ENCODE measurements at places on chromosomes 11 and 22. TPM values are rescaled to one million over a fixed set of nuclear protein-coding genes. Genes with fewer than 3 reads are reported as not detected.

DNA sequence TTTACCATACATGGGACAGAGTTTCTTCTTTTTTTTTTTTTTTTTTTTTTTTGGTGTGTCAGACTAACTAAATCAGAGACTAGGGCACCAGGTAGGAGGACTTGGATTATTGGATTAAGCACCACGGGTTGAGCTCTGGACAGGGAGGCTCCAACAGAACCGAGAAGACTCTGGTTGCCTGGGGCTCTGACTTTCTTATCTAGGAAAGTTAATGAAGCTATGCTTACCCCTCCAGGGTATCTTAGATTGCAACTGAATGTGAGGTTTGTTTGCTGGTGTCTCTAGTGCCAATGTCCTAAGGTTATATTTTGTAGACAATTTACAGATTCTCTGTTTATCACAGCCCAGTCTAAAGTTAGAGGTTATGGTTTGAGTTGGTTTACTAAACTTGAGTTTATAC lies 18.1 kb downstream of the ETS1 start:
- no peaks in the 10 kb centered on the region for H3K27me3 ChIP-seq
- H3K36me3 ChIP-seq = no peaks in the 10 kb centered on the region
- DNase-seq = no peak
- no peak overlapping the region for H3K27ac ChIP-seq
- H3K4me1 ChIP-seq = no peaks in the 10 kb centered on the region
- no peak overlapping the region for H3K4me3 ChIP-seq

DNA sequence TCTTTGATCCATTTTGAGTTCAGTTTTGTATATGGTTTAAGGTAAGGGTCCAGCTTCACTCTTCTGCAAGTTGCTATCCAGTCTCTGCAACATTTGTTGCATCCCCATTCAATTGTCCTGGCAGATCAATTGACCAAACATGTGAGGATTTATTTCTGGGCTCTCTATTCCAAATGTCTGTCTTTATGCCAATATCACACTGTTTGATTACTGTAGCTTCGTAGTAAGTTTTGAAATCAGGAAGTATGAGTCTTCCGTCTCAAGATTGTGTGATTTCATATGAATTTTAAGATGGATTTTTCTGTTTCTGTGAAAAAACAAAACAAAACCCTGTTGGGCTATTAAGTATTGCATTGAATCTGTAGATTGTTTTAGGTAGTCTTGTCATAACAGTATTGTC lies 17.0 kb downstream of the APLP2 start:
- H3K27ac ChIP-seq = no peak overlapping the region
- H3K4me1 ChIP-seq = peaks cover 27% of the 10 kb centered on the region
- H3K27me3 ChIP-seq = no peaks in the 10 kb centered on the region
- no peak overlapping the region for H3K4me3 ChIP-seq
- no peaks in the 10 kb centered on the region for H3K36me3 ChIP-seq

DNA sequence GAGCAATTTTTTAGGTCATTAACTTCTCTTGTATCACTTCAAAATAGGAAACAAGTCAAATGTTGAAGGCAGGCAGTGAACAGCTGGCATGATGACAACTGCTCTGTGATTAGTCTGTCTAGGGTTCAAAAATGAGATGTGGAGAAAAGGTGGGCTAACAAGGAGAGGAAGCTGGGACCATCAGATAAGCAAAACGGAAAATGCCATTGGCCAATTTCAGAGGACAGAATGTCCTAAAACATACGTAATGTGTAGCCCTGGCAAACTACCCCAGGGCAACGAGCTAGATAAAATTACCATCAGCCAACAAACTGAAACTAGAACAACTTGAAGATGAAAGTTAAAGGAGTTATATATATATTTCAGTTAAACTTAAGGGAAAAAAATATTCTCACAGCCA lies 93.2 kb downstream of the RELT start:
- H3K27ac ChIP-seq = peak overlapping the region; percentile 10
- H3K4me3 ChIP-seq = no peak overlapping the region
- H3K4me1 ChIP-seq = no peaks in the 10 kb centered on the region
- no peak for DNase-seq

Gene TRIM66
- 12.8 TPM for total RNA-seq

- H3K27ac ChIP-seq = peak overlapping the region; percentile 70
- no peaks in the 10 kb centered on the region for H3K36me3 ChIP-seq
- peaks cover 48% of the 10 kb centered on the region for H3K4me1 ChIP-seq
- H3K27me3 ChIP-seq = no peaks in the 10 kb centered on the region
- no peak overlapping the region for H3K4me3 ChIP-seq
These were observed 130.0 kb downstream of the PARVA start for GRCh38 chr11:12507391-12507790.

- no peak overlapping the region for H3K27ac ChIP-seq
- H3K4me1 ChIP-seq = no peaks in the 10 kb centered on the region
- DNase-seq = no peak
- H3K27me3 ChIP-seq = no peaks in the 10 kb centered on the region
- H3K36me3 ChIP-seq = no peaks in the 10 kb centered on the region
These were observed 22.5 kb downstream of the TP53I11 start for GRCh38 chr11:44928144-44928543.

DNA sequence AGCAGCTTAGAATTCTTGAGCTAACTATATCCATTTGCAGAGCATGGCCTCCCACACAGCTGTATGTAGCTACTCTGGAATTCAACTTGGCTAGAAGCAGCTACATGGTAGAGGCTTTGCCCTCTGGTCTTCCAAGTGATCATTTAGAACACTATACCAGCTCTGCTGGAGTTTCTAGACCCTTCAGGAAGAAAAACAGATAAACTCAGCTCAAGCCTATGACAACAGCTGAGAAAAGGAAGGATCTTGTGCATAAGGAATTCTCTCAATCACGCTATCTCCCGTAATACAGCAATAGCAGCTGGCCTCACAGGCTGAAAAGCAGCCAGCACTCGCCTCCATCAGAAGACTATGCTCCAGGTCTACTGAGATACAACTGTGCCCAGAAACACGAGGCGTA lies 50.6 kb upstream of the APOA1 start:
- H3K27ac ChIP-seq = no peak overlapping the region
- H3K4me1 ChIP-seq = peaks cover 5% of the 10 kb centered on the region
- DNase-seq = no peak
- no peaks in the 10 kb centered on the region for H3K36me3 ChIP-seq
- H3K27me3 ChIP-seq = no peaks in the 10 kb centered on the region

DNA sequence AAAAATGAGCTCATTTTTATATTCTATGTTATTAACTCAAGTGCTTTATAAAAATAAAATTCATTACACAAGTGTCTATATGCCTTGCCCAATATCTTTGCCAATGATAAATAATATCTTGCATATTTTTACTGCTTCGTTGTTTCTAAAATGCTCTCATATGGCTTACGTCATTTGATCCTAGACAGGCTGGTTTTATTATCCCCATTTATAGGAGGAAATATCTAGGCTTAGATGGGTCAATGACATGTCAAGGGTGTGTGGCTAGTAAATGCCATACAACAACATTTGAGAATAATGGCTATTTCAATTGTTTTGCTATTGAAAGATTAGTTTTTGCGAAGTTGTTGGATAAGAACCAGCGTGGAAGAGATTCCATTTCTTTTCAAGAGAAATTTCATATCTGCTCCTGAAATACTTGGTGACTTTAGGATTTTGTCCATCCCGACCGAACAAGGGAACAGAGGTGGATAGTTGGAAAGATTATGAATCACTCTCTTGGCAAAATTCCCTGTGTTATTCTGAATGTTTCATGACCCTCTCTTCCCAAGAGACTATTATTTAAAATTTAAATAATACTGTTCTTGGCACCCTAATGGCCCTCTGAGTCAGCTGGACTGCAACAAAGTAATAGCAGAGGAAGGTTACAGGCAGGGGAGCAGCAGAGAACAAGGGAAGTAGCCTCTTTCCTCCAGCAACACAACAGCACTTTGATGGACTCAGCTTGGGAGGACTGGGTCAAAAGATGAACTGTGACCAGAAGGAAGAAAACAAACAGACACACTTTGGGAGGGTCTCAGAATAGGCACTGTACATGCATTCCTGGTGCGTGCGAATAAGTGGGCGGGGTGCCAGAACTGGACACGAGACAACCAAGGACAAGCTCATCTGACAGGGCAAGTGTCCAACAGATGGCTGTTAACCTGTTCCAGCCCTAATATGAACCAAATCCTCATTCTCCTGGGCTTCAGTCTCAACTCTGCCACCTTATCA lies 94.5 kb downstream of the ME3 start:
- DNase-seq = peak; percentile 93
- H3K27ac ChIP-seq = peak overlapping the region; percentile 16
- H3K36me3 ChIP-seq = no peaks in the 10 kb centered on the region

- H3K27ac ChIP-seq = no peak overlapping the region
- no peak overlapping the region for H3K4me3 ChIP-seq
- DNase-seq = no peak
- H3K36me3 ChIP-seq = no peaks in the 10 kb centered on the region
- no peaks in the 10 kb centered on the region for H3K27me3 ChIP-seq
These were observed 59.5 kb downstream of the FAM168A start for GRCh38 chr11:73538381-73538872.

DNA sequence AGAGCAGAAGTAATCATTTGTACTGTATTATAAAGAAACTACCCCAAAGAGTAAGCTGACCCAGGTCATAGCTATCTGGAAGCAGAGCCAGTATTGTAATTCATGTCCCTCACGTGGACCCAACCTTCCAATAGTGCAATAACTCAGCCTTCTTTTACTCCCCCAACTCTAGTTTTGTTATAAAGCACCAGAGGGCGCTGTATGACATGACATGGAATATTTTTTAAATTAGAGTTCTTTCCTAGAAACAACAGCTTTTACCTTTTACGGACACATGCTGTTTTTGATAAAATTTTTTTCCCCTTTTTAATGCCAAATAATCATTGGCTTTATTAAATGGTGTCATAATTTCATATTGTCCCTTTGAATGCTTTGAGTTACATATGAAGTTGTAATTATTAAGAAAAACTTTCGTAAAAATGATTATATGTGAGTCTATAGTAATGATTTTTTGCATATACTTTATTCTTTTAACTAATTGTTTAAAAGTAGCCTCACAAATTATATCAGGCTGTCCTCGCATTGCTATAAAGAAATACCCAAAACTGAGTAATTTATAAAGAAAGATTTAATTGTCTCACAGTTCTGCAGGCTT lies 76.9 kb downstream of the DKK3 start:
- no peaks in the 10 kb centered on the region for H3K4me1 ChIP-seq
- no peak for DNase-seq
- peak overlapping the region; percentile 9 for H3K27ac ChIP-seq
- H3K36me3 ChIP-seq = peaks cover 52% of the 10 kb centered on the region
- no peak overlapping the region for H3K4me3 ChIP-seq

DNA sequence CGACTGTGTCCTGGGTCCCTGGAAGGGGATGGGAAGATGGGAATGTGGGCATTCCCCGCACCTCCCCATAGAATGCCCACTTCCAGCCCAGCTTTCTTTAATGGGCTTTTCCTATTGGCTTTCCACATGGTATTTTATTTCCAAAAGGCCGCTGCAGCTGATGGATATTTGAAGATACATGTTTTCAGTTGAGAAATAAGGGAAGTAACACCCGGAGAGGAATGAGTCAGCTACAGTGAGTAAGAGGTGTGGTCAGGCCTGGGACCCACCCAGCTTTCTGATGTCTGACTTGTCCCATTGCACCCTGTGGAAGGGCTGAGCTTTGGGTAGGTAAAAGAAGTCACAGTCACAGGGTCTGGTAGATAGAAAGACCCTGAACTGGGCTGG lies 476.9 kb downstream of the MIAT start:
- no peaks in the 10 kb centered on the region for H3K36me3 ChIP-seq
- no peak for DNase-seq
- H3K27ac ChIP-seq = peak overlapping the region; percentile 30
- no peak overlapping the region for H3K4me3 ChIP-seq
- no peaks in the 10 kb centered on the region for H3K27me3 ChIP-seq

DNA sequence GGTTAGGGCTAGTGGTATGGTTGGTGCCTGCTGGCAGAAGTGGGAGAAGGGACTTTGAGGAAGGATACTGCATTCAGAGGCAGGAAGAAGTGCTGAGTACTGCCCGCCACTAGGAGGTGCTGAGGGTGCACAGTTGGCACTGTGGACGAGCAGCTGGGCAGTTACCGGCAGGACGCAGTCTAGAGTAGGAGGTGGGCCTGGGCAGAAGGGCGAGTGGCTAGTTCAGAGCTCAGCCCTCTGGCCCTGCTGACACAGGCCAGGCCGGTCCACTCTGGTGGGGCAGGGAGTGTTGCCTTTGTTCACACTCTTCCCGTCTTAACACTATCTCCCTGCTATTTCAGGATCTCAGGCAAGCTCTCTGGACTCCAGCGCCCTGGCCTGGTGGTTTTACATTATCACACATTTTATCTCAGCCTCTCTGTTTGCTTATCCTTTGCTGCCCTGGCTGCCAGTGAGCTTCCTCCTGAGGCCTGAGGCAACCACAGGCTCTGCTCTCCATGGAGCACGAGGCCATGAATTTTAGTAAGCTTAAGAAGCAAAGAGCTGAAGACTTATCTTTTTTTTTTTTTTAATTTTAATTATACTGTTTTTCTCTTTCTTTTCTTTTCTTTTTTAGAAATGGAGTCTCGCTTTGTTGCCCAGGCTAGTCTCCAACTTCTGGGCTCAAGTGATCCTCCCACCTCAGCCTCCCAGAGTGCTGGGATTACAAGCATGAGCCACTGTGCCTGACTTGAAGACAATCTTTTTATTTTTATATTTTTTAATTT lies 26.9 kb downstream of the SNAP29 start:
- no peaks in the 10 kb centered on the region for H3K27me3 ChIP-seq
- no peak for DNase-seq
- no peak overlapping the region for H3K27ac ChIP-seq
- peaks cover 64% of the 10 kb centered on the region for H3K36me3 ChIP-seq

DNA sequence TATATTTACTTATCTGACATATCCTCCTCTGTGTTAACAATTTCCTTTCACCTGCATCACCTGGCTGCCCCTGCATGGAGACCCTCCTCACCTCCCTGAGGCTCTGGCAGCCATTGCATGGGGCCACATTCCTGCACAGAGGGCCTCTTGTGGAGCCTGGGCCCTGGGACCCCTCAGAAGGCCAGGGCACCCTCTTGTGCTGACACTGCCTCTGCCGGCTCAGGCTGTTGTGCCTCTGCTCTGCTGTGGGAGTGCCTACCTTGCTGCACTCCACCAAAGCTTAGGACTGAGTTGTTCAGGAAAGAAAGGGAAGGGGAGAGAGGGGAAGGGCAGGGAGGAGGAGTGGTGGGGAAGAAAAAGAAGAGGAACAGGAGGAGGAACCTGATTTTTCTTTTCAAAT lies 194.5 kb downstream of the ADAMTS15 start:
- H3K27me3 ChIP-seq = no peaks in the 10 kb centered on the region
- no peak overlapping the region for H3K27ac ChIP-seq
- peaks cover 6% of the 10 kb centered on the region for H3K4me1 ChIP-seq
- peak; percentile 84 for DNase-seq

GRCh38 chr11:64854534-64855502 lies 10.4 kb upstream of the CDC42BPG start:
- peaks cover 58% of the 10 kb centered on the region for H3K4me1 ChIP-seq
- H3K27ac ChIP-seq = peak overlapping the region; percentile 79
- H3K4me3 ChIP-seq = no peak overlapping the region
